ENCODE measurements at places on chromosomes 3 and 15.
A peak's percentile ranks its signal among the peaks of the same experiment; 100 is the strongest.

DNA sequence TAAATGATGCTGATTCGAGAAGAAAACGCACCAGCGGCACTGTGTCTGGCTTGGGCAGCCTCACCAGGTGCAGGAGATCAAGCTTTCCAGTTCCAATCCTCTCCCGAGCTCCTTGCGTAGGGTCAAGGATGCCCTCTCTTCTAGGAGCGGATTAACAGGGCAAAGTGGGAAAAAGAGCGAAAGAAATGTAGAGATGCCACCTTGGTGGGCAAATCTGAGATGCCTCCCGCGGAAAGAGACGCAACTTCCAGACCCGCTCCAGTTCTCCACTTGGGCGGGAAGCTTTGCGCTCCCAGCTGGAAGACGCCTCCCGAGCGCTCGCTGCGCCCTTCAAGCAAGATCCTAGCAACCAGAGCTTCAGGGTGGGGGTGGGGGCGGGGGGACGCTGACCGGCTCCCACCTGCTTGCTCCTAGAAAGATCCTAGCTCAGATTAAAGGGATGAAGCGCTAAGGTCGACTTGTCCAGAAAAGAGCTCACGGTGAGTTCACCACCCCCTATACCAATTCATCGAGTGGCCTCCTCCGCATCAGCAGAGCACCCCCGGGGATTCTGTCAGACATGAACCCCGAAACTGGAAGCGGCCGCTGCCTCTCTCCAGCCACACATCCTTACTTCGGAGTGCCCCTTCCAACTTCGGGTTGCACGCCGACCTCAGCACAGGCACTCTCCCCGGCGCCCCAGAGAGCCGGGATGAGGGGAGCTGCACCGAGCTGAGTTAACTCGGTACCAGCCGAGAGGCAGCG is 769 bp downstream of the TAFA4 start:
- no peak for DNase-seq

- DNase-seq: no peak
Measured at GRCh38 chr15:25776071-25776746, 86.9 kb downstream of the ATP10A start.

DNA sequence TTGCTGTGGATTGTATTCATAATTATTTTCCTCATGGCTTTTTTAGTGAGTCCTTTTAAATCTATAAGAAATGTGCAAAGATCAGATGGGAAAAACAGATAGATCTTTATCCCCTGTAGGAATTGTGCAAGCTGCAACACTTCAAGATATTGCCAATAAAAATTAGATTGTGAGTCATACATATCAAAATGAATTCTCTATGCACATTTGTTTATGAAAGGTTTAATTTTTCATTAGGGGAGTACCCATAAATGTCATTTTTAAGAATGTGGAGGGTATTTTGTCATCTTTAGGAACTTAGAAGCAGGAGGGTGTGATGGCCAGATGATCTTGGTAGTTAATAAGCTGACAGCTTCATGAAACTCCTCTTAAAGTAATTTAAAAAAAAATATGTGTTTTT is 2.9 kb downstream of the PIAS1 start:
- DNase-seq: no peak

- no peak for DNase-seq
Measured at GRCh38 chr3:45066109-45066801, 40.2 kb downstream of the CLEC3B start.

DNA sequence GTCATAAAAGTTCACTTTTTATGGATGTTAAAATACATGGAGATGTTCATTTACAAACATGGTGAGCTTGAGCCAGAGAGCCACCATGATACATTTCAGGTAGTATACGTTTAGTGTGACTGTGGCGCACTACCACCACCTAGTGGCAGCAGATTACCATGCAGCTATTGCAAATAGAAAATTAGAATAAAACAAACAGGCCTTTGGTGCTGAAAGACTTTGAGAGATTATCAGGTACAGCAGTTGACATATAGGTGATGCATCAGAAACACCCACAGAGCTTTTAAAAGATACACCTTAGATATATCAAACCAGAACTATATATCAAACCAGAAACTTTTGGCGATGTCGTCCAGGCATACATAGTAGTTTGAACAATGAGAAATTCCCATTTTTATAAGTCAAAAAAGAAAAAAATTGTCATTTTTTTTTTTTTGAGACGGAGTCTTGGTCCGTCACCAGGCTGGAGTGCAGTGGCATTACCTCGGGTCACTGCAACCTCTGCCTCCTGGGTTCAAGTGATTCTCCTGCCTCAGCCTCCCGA is 42.0 kb upstream of the ICE2 start:
- no peak for DNase-seq

DNA sequence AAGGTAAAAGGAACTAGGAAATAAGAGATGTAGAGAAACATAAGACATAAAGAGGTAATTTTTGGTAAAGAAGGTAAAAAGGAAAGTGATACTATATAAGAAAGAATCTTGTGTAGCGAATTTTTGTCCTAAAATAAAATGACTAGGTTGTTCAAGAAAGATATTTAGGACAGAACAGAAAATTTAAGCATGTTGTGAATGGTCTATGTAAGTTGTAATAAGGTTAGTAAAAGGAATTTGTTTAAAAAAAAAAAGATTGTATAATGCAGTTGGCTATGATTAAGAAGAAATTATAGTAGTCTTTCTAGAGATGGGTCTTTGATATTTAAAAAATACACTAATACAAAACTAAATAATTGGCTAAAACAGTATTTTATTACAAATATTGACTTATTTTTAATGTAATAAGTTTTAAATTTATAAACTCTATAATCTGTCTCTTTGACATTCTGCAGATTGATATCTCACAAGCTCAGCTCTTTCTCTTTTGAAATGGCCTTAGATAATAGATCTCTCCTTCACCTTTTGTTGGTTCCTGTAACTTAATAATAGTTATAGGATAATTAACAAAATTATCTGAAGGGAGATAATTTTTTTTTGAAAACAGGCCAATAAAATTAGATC is 3.7 kb upstream of the SLC41A3 start:
- DNase-seq: no peak

GRCh38 chr3:17544632-17545031 is 197.8 kb downstream of the TBC1D5 start:
- no peak for DNase-seq

DNA sequence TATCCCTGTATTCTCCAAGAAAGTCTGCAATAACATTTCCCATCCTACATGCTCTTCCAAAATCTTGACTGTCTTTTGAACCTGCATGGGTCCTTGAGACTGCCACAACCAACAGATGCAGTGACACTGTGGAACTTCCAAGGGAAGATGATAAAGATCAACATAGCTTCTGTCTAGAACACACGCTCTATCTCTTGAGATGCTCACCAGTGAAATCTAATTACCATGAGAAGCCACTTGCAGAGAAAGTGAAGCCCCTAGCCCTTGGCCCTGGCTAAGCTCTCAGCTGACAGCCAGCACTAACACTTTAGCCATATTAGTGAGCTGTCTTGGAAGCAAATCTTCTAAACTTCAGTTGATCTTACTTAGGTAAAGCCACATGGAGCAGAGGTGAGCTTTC is 36.6 kb downstream of the EOMES start:
- DNase-seq: no peak

DNA sequence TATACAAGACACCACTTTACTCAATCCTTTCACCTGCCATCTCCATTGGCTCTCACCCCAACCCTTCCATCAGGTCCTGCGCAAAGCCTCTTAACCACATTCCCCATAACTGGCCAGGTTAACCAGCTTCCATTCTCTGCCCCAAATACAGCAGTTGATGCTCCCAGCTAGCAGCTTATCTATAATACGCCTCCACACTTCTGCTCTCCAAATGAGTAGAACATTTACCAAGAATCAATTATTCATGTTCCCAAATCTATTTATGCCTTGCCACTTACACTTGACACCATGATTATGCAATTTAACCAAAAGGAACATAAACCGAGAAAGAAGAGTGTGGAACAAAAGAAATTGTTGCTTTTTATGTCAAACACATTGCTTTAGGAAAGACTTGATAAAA is 103.7 kb upstream of the TPM1 start:
- DNase-seq: no peak

DNA sequence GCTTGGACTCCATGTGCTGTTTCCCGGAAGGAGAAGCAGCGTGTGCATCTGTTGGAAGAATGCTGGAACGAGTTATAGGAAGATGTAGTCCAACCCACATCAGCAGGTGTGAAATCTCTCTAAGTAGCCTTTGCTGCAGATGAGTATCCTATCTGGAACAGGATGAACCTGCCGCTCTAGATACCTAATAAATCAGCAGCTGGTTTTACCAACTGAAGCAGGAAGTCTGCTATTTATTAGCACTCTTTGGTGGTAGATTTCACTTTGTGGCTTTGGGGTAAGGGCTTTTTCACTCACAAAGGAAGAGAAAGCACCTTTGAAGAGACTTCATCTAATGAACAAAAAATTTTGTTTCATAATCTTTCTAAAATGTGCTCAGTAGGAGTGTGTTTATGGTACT is 66.4 kb downstream of the DCUN1D1 start:
- DNase-seq: no peak

DNA sequence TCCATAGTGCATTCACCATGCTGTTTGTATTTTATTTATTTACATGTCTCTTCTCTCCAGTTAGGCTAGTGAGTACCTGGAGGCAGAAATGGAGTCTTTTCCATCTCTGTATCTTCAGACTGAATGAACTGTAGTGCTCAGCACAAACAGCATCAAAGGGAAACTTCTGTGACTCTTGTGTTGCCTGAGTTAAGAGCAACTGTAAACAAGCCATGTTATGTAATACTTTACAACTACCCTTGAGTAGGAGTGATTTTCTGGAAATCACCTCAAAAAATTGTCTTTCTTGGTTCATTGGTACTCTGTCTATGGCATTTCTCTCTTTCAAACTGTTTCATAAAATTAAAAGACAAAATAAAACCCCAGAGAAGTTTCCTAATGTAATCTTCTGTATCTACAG is 258.3 kb downstream of the CGGBP1 start:
- DNase-seq: no peak

- no peak for DNase-seq
Measured at GRCh38 chr3:107450254-107450893, 72.4 kb upstream of the BBX start.

DNA sequence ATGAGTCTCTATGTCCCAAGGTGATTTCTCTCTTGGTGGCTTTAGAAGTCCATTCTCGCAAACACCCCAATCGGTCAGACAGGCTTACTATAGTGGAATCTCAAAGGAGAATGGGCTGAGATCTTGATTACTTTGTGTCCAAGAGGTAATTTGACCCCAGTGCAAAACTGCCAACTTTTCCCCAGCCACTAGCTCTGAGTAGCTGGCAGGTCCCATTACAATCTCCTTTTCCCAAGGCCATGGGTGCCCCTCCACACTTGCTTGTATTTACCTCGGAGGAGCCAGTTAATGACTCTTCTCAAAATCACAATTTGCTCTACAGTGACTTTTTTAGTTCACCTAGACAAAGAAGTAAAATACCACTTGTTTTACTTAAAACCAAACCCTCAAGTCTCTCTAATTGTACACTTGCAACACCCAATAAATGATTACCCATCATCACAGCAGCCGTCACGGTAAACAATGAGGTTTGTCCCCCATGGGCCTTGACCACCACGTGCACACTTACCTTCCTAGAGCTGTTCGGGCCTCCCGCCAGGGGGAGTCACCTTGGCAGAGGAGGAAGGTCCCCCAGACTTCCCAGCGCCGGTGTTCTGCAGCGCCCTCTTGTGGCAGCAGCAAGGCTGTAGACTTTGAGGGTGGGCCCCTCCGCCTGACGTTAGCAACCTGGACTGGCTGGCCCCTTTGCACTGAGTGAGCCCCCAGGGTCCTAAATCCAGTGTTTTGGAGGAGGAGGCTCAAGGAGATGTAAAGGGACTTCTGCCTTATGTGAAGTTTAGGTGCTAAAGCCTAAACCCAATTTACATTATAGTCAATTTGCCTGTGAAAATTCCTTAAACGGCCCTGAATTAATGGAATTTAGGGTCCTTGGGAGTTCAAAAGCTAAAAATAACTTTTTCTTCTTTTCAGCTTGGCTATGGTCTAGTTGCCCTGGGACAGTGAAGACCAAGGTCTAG is 18.7 kb upstream of the HDAC11 start:
- peak; percentile 86 for DNase-seq

DNA sequence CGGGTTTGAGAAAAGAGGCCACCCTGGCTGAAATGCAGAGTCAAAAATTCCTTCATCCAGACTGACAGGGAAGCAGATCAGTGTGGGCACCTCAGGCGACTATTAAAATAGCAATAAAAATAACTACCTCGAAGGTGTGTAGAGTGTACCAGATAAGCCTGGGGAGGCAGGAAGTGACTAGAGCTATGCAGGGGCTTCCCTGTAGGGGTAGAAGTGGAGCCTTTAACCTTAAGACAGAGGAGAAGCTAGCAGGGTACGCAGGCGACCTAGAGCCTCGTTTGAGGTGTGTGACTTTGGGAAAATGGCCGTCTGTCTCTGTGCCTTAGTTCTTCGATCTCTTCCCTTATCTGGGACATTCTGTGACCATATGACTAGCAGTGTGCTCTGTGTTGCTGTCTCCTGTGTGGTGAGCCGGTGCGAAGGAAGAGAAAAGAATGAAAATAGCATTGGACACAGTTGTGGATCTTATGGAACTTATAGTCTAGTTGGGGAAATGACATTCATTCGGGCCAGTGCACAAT is 17.6 kb downstream of the BHLHE40 start:
- DNase-seq: no peak

DNA sequence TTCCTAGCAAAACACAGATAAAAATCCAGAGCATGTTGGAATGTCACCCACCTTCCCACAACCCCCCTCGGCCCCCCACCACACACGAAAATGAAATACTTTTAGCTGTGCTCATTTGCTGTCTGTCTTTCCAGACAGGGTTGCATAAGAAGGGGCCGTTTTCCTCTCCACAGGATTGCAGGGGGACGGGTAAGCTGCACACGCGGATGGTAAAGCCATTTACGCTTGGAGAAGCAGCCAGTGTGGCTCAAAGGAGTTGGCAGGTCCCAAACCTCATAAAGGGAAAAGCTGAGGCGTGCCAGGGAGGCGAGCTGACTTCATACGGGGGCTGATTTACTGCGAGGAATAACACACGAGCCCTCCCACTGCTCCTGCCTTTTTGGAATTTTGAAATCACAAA is 47.4 kb upstream of the ITGA11 start:
- DNase-seq: no peak

DNA sequence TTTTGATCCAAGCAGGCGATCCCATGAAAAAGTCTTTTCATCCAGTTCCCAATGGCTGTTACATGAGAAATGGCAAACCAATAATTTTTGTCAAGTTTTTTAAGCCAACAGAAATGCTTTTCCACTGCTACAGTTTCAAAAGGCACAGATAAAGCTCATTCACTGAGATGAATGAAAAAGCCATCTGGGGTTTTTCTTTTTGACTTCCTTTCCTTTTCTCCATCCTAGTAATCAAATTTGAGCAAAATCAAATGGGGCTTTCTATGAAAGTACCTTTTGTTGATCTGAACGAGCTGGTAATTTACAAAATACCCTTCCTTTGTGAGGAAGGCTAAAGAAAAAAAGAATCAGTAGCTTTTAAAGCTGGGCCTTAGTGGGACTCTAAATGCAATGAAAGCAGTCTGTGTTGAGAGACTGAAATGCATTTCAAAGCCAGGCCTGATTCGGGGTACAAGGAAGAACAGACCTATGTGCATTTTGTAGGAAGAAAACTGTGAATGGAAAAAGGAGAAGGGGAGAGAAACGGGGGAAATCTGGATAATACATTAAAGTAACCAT is 185.2 kb upstream of the DNAJC19 start:
- no peak for DNase-seq

Data from HuH-7.5 (cell line).